ENCODE measurements at places on chromosomes 4 and X.
A peak's percentile ranks its signal among the peaks of the same experiment; 100 is the strongest.

- DNase-seq, result no peak
Measured at GRCh38 chr4:118683513-118683912, 1.7 kb upstream of the METTL14 start.

- no peak for DNase-seq
Measured at GRCh38 chrX:39563178-39563577, 534.6 kb downstream of the BCOR start.

GRCh38 chr4:28248269-28248668, 1387.6 kb downstream of the STIM2 start:
- no peak for DNase-seq

- DNase-seq, result no peak
Measured at GRCh38 chr4:48799157-48799556, 19.1 kb upstream of the FRYL start.

- peak; percentile 65 for DNase-seq
Measured at GRCh38 chr4:61741327-61742096, 541.4 kb downstream of the ADGRL3 start.

DNA sequence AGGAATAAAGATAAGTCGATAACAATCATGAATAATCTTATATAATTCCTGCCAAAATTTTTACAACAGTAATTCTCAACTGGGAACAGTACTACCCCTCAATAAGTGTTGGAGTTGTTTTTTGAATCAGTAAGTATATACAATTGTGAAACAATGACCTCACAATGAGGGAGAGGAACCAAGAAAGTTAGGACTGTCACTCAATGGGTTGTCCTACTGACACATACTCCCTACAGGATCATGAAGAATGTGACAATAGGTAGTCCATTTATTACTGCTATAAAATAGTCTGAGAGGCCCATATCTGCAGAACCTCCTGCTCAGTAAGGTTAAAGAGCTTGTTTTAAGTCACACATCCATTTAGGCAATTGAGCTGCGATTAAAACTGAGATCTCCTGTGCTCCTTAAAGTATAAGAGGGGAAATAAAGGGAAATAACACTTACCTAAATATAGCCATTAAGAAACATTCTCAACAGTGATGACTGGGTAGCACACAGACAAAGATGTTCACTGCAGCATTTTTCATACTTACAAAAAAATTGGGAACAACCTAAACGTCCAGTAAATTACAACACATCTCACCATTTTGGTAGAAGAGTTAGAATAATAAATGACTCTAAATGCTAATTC, 26.2 kb downstream of the FBXW7 start:
- no peak for DNase-seq

GRCh38 chr4:26441102-26441501, 49.2 kb downstream of the CCKAR start:
- DNase-seq, result no peak

DNA sequence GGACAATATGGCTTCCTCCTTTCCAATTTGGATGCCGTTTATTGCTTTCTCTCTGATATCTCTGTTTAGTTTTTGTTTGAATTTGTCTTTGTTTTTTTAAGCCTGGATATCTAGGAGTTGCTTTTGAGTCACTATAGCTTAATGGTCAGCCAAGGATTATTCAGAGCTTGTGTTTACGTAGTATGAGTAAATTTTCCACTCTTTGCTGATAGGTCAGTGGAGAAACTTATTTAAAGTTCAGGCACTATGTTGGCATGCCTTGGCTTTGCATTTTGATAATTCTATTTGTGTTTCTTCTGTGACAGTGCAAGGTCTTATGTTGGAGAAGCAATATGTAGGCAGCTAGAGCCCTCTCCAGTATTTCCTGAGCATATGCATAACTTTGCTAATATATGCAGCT, 315.2 kb downstream of the GRID2 start:
- DNase-seq, result no peak
